GM20000 (cell line): ENCODE measurements at places on chromosomes 13 and 19.

DNA sequence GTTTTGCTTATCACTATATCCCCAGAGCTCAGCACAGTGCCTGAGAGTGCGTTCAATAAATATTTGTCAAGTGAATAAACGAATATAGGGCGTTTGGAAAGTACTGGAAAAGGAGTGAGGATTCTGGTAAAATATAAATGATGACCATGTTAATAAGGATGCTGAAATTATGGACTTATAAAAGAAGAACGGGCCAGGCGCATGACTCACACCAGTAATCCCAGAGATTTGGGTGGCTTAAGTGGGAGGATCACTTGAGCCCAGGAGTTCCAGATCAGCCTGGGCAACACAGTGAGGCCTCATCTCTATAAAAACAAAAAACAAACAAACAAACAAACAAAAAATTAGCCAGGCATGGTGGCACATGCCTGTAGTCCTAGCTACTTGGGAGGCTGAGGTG, 198.1 kb downstream of the VWA8 start:
- no peak for DNase-seq

DNA sequence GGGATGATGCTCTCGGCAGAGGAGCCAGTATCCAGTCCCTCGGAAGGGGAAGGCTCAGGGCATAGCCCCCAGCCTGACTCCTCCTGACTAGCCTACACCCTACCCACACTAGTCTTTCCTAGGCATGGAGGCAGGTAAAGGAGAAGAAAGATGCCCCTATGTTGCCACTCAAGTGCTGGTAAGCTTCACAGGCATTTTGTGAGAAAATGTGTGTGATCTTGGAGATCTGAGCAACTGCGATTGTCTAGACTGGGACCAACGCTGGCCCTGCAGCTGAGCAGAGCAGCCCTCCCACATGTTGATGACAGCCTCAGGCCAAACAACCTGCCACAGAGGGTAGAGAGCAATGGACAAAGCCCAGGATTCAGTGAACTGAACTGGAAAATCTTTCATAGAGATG, 11.7 kb upstream of the ATP12A start:
- DNase-seq: no peak

- no peak for DNase-seq
Observed at GRCh38 chr13:72514146-72514545, 213.3 kb downstream of the MZT1 start.

DNA sequence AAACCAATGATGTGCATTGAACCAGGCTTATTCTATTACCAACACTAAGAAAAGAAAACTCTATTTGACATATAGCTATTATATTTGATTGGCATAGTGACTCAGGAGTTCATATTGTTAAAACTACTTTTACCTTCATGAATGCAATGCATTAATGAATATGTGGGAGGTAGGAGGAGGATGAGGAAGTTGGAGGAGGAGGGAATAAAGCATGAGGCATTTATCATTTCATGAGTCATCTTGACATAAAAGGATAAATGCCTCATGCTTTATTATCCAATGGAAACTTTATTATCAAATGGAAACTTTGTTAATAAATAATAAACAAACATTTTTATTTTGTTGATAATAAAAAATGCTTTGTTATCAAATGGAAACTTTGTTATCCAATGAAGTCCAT, 116.5 kb downstream of the SPRY2 start:
- DNase-seq: no peak

GRCh38 chr13:113898391-113898790, 34.5 kb upstream of the GAS6 start:
- no peak for DNase-seq

DNA sequence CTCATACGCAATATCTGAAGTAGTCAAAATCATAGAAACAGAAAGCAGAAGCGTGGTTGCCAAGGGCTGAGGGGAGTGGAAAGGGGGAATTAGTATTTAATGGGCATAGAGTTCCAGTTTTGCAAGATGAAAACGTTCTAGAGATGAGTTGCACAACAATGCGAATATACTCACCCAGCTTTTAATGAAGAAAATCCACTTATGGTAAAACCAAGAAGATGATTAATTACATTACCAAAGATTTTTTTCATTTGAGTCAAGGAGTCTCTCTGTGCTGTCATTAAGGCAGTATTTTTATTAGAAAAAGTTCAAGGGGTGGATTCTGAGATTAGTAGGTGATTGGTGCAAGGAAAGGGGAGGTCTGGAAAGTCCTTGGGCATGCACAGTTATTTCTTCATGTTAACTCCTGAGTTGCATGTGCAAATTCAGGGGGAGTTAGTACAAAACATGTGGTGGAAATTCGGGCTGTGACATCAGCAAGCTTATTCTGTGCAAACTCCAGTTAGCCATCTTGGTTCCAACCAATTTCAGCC, 6.9 kb upstream of the CBY2 start:
- DNase-seq: no peak

- no peak for DNase-seq
Observed at GRCh38 chr13:109331898-109332297, 454.5 kb downstream of the IRS2 start.

DNA sequence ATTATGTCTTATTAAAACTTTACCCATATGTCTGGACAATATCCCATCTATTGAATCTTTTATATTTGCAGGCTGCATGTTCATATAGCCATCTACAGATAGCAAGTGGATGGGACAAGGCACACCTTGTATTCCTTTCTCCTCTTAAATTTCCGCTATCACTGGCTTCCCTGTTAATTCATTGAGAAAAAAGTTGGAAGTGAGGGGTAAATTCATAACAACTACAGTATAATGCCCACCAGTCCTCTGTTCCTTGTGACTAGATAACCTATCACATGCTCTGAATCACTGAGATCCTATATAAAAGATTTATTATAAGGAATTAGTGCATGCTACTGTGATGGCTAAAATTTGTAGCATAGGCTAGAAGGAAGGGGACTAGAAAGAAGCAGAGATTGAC, 1005.8 kb upstream of the ATXN8OS start:
- no peak for DNase-seq

GRCh38 chr19:9189535-9189934, 10.8 kb downstream of the OR7D2 start:
- no peak for DNase-seq

- no peak for DNase-seq
Observed at GRCh38 chr19:35693422-35693821, 10.9 kb upstream of the ZBTB32 start.

- no peak for DNase-seq
Observed at GRCh38 chr19:776549-776948, 20.7 kb upstream of the PTBP1 start.

GRCh38 chr13:24203811-24204210, 43.3 kb downstream of the SPATA13 start:
- DNase-seq: no peak
